Transverse colon (tissue), 4 donors: ENCODE measurements at places on chromosomes 2 and 18. TPM values are rescaled to one million over a fixed set of nuclear protein-coding genes. Genes with fewer than 3 reads are reported as not detected.
A peak's percentile ranks its signal among the peaks of the same experiment; 100 is the strongest.

KRTCAP3 gene
- total RNA-seq = 112 TPM

CCDC85A gene
- total RNA-seq = 0.20 TPM

LRRC30 gene
- not detected for total RNA-seq

ELOA2 gene
- not detected for total RNA-seq

SULT6B1 gene
- total RNA-seq = not detected

KDSR gene
- total RNA-seq = 13.1 TPM

MALL gene
- total RNA-seq = 375 TPM

GRCh38 chr2:133887676-133888040 is 319.4 kb upstream of the NCKAP5 start:
- no peak for DNase-seq

- peak; percentile 32 for DNase-seq
These were observed 123.8 kb downstream of the AKAIN1 start for GRCh38 chr18:5073026-5073944.

GRCh38 chr2:120939595-120940318 is 204.1 kb downstream of the GLI2 start:
- DNase-seq = no peak

GRCh38 chr2:65128297-65129190 is 1.4 kb downstream of the RAB1A start:
- DNase-seq = no peak

DNA sequence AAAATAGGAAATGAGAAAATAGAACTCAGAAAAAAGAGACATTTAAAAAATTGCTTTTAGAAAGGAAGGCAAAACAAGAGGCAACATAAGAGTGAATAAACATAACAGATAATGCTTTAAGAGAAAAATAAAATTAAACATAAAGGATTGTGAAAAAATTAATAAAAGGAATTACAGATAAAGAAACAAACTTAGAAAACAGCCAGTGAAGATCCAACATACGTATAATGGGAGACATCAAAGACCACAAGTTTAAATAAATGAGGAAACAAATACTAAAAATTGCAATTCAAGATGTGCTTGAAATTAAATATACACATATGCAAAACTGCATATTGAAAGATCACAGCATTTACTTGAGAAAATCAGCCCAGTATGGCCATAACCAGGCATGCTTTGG is 448.9 kb downstream of the NBAS start:
- DNase-seq = no peak

- no peak for DNase-seq
These were observed 1.1 kb upstream of the PGAP1 start for GRCh38 chr2:196927376-196928225.

- DNase-seq = no peak
These were observed 25.9 kb downstream of the MYO7B start for GRCh38 chr2:127561371-127561770.
